ENCODE measurements at places on chromosomes 2 and 18.

DNA sequence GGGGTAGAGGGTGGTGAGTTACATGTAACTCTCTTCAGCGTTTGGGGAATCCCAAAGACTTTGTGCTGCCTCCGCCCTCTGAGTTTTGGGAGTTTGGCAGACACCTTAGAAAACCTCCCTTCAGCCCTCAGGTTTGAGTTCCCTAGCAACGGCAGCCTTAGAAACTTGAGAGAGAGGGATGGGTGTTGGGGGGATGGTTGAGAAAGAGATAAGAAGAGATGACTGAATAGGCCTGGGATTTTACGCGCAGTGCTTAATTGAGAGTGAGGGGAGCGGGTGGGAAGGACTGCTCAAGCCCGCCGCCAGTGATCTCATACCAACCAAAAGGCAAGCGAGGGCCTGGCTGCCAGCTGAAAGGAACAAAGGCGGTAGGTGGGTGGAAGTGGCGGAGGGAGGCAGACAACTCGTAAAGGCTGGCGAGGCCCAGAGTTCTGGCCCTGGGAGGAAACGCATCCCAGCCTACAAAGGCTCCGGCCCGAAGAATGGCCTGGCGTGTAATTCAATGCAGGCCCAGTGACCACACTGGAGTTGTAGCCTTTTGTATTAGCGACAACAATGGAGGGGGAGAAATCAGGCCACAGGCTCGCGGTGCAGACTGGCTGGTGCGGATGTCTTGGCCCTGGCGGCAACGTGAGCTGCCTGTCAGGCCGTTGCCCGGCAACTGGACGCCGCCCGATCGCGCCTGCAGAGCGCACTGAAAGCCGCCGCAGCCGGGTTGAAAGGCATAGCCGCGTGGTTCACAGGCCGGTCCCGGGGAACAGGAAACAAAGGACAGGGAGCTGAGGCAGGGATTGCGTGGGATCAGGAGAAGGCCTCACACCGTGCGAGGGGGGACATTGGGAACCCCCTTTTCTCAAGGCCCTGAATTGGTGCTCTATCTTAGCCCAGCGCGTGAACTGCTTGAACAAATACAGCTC lies 39.9 kb upstream of the DARS1 start:
- DNase-seq, result peak; percentile 56

DNA sequence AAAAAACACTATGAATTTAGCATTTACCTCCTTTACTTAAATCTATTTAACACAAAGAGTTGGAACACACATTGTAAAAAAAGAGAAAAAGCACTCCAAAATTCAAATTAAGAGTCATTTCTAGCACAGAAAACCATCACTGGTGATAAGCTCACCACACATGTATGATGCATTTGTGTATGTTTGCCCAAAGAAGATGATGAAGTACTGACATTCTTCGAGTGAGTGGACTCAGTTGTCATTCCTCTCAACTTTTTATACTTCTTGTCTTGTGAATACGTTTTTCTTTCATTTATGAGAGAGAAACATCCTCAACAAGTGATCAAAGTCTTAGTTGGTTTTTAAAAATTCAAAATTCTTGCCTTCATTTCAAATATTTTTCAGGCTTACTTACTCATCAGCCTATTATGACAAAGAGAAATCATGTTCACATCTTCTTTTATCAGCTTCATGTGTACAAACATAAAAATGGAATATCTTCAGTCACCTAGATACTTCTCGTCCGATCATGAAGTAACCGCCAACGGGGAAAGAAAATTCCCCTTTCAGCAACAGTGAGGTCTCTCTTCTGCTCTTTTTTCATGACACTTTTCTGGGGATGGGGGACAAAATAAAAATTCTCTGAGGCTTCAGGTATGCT lies 1.5 kb downstream of the DSEL start:
- no peak for DNase-seq

DNA sequence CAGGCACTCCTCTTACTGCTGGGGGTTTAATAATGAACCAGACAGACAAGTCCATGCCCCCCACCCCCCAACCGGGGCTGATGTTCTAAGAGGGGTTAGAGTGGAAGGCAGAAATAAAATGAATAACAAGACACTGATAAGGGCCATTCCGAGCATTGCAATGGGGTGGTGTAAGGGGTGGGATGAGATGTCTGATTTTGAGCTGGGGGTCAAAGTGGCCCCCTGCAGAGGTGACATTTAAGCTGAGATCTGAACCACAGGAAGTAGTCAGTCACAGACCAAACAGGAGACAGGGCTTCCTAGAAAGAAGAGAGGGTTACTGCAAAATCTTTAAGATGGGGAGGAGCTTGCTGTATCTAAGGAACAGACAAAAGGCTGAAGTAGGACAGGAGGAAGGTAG lies 180.6 kb upstream of the SH3BP4 start:
- no peak for DNase-seq

DNA sequence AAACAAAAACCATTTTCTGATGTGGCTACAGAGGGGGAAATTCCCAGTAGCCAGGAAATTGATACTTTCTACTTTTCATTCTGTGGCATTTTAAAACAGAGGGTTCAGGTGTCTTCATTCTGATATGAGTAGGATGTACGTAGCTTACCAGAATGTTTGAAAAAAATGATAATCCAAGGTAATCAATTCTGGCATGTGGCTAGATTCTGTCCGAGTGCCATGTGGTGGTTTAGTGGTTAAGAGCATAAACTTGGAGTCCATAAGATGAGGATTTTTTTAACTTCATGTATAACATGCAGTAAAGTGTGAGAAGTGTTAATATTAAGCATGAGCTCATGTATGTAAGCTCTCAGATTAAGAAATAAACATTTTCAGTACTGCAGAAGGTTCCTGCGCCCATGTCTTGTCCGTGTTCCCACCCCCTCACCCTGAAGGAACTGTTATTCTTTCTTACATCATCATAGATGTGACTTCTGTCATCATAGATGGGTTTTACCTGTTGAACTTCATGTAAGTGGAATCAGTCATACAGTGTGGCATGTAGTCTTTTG lies 4.5 kb downstream of the B3GNT2 start:
- no peak for DNase-seq

DNA sequence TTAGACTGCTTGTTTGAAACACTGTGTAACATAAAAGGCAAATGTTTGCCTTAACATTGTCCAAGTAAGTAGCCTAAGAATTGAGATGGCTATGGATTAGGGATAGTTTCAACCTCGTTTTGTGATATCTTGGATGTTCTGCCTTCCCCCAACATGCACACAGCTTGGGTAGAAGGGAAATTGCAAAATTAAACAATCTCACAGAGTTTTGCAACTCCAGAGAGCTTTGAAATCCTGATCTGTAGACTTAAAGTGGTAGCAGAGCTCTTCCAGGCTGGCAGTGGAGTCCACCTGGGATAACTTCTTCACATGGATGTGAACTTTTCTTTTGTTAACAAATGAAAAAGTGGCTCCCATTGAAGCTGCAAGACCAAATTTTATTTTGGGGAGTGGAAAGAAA lies 59.6 kb downstream of the CHRNA1 start:
- no peak for DNase-seq

- DNase-seq, result no peak
Observed at GRCh38 chr2:36476411-36476810, 120.8 kb downstream of the CRIM1 start.

All from activated T-cell treated with anti-CD3 and anti-CD28 coated beads, Interleukin-2, amount 50 U/mL, for 48 hours (primary cell).